Adrenal gland (tissue), 19 donors: ENCODE measurements at places on chromosomes 16 and 17.

GRCh38 chr16:22425036-22425801, 50.8 kb upstream of the CDR2 start:
- DNase-seq: peak; percentile 77
- H3K4me3 ChIP-seq: no peak overlapping the region
- H3K36me3 ChIP-seq: peaks cover 16% of the 10 kb centered on the region

DNA sequence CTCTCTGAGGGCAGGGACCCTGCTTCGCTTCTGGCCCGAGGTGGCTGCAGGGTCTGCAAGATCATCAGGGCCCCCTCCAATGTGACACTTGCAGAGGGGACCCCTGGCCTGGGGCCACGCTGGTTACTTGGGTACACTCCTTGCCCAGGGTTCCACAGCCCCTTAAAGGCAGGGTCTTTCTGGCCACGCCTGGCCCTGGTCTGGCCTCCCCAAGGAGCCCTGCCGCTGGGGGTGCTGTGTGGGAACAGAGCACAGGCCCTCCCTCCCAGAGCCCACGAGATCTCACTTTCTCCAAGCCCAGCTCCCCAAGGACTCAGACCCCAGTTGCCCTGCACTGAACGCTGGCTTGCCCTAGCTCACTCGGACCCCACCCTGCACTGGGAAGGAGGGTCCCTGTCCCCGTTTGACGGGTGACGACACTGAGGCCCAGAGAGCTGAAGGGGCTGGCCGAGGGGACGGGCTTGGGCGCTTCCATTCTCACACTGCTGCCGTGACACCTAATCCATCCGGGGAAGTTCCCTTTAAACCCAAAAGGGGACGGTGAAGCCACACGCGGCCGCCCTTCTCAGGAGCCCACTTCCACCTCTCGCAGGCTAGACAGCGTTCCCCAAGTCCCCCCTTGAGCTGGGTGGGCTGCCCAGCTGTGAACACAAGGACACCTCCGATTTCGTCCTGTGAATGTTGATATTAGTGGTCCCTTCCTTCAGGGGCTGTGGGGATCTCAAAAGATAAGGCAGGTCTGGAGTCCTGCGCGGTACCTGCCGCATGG, 26.9 kb upstream of the OSGIN1 start:
- H3K36me3 ChIP-seq: no peaks in the 10 kb centered on the region
- H3K4me3 ChIP-seq: no peak overlapping the region
- no peaks in the 10 kb centered on the region for H3K27me3 ChIP-seq
- no peak for DNase-seq
- H3K27ac ChIP-seq: no peak overlapping the region

GRCh38 chr17:61322325-61323002, 77.2 kb upstream of the TBX2 start:
- no peak for DNase-seq
- H3K4me3 ChIP-seq: no peak overlapping the region
- H3K4me1 ChIP-seq: peaks cover 17% of the 10 kb centered on the region
- no peak overlapping the region for H3K27ac ChIP-seq

DNA sequence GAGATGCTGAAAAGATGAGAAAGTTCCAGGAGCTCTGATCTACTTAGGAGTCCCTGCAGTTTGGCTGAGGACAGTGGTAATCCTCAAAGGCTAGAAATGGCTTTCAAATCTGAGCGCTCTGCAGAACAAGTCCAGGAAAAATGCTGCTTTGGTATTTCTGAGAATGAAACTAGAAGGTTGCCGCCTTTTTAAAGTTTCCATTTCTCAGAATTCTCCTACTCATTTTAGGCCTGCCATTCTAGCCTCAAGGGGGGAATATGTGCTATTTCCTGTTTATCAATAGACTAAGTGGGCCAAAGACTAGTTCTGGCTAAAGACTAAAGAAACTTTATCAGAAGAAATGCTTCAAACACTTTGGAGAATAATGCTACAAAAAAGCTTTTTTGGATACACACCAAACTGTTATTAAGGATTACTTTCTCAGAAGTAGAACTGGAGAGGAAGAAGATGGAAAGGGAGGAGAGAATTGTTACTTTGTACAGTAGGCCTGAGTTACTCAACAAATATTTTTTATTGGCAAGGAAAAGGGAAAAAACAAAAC, at the start of gene SLFN12L:
Gene SLFN12L, minus strand, starts transcription at position 78 of the 541 bp plus-strand sequence. CDS start 15,314 bp downstream, outside the sequence.
- H3K4me1 ChIP-seq: no peaks in the 10 kb centered on the region
- H3K27me3 ChIP-seq: no peaks in the 10 kb centered on the region
- no peak within 1 kb of the TSS for H3K4me3 ChIP-seq
- DNase-seq: no peak
- H3K36me3 ChIP-seq: no peaks in the 10 kb centered on the region

DNA sequence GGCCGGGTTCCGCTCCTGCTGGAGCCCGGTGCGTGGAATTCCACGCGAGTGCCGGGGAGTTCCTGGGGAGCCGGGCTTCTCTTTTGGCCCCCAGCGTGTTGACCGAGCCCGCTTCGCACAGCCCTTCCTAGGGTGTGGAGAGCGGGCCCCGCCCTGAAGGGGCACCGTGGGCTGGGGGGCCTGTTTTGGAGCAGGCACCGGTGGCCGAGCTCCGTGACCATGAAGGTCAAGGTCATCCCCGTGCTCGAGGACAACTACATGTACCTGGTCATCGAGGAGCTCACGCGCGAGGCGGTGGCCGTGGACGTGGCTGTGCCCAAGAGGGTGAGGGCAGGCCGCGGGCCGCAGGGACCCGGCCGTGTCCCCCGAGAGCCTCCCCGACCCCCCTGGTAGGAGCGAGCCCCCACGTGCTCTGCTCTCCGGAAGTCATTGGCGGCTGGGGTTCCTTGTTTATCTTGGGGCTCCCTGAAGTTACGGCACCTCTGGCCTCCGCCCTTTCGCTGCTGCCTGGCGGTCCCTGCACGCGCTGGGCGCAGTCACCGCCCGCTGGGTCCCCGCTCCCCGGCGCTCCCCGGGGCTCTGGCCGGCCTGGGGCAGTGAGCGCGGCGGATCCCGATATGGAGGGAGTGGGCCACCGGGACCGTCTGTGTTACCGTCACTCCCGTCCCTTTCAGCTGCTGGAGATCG, 528 bp downstream of the HAGHL start:
- H3K4me1 ChIP-seq: peaks cover 19% of the 10 kb centered on the region
- no peaks in the 10 kb centered on the region for H3K27me3 ChIP-seq
- H3K36me3 ChIP-seq: peaks cover 10% of the 10 kb centered on the region
- no peak overlapping the region for H3K27ac ChIP-seq
- no peak overlapping the region for H3K4me3 ChIP-seq
- peak; percentile 38 for DNase-seq

DNA sequence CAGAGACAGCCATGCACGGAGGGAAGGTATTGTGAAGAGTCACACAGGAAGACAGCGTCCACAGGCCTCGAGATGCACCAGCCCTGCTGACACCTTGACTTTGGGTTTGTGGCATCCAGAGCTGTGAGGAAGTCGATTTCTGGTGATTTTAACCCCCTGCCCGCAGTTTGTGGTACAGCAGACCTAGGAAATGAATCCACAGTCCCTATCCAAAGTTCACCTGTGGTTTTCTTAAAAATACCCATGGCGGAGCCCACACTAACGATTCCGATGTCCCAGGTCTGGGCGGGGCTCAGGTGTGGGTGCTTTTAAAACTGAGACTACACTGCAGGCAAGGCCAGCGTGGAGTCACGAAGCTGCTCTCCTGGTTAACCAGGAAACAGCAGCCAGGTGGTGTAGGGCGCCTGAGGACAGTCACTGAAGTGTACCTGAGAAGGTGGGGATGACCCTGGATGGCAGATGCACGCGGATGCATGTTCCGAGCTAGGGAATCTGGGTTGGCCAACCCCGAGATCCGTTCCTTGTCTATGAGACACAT, 14.4 kb upstream of the MEAK7 start:
- no peaks in the 10 kb centered on the region for H3K36me3 ChIP-seq
- H3K27ac ChIP-seq: no peak overlapping the region
- H3K4me3 ChIP-seq: no peak overlapping the region

DNA sequence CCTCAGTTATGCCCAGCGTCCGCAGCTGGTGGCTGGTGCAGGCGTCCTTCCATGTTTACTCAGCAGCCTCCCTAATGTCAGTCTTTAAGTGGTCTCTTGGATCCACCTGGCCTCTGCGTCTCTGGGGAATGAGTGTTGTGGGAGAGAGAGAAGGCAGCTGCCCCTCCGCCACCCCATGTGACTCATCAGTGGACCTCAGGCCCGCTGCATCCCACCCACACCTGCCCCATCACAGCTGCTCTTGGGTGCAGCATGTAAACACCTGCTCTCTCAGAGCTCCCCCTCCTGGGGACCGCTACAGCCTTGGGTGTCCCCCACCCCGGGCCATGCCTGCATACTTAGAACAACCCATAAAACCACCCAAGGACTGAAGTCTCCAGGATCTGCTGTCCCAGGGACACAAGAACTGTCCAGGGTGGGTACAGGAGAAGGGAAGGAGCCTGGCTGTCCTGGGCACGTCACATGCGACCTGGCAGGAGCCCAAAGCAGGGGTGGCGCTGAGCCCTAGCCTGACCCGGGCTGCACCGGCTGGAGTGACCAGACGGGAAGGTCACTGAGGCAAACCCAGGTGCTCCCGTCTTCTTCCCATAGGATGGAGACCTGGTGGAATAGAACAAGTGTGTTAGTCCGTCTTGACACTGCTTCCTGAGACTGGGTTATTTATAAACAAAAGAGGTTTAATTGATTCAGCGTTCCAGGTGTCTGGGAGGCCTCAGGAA, 4.2 kb downstream of the C16orf90 start:
- DNase-seq: peak; percentile 56
- H3K27ac ChIP-seq: no peak overlapping the region
- H3K27me3 ChIP-seq: no peaks in the 10 kb centered on the region

DNA sequence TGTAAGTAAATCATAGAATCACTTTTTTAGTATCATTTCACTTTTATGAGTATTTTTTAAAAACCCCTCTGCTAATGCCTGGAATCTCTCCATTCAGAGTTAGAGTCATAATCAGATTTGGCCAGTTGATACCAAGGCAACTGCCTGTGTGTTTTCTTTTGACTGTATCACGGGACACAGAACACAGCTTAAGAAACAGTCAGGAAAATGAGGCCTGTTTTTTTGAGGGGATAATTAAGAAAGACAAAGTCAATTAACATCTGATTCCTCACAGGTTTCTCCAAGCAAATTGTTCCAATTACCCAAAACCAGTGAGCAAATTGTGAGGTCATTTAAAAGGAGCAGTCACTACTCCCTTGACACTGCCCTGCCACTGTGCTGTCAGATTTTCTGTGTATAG, 944.5 kb upstream of the SOX9 start:
- H3K36me3 ChIP-seq: no peaks in the 10 kb centered on the region
- H3K4me3 ChIP-seq: no peak overlapping the region
- no peak overlapping the region for H3K27ac ChIP-seq
- no peaks in the 10 kb centered on the region for H3K27me3 ChIP-seq
- DNase-seq: no peak

DNA sequence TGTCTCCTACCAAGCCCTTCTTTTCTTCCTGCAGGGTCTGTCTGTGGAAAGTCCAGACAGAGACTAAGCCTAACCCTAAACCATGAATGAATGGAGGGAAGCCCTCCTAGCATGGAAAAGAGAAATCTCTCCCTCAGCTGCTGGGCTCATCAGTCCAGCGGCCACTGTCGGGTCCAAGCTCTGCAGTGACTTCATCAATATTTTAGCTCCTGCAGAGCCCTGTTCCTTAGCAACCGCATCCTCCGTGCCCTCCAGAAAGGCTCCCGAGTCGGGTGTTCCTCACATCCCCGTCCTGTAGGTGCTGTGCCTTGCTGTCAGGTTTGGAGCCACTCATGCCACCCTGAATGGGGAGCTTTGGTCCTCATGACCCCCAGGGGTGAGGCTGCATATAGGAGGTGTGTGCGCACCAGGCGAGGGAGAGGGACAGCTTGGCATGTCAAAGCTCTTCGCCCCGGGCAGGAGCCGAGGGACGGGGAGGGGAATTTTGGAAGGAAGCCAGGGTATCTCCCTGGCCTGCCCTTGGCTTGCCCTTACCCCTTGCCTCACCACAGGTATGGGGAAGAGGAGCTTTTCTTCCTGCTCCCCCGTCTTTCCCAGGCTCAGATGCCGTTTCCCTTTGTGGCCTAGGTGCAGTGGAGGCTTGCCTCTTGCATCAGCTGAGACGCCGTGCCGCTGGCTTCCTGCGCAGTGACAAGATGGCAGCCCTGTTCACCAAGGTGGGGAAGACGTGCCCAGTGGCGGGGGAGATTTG, 23.9 kb downstream of the SGSM2 start:
- no peak overlapping the region for H3K27ac ChIP-seq
- no peak overlapping the region for H3K4me3 ChIP-seq
- no peak for DNase-seq
- H3K36me3 ChIP-seq: no peaks in the 10 kb centered on the region

GRCh38 chr17:73232587-73233373, 28.9 kb downstream of the CPSF4L start:
- peak overlapping the region; percentile 95 for H3K4me3 ChIP-seq
- no peaks in the 10 kb centered on the region for H3K27me3 ChIP-seq
- DNase-seq: peak; percentile 42
- H3K27ac ChIP-seq: peak overlapping the region; percentile 46
- H3K4me1 ChIP-seq: peaks cover 15% of the 10 kb centered on the region

DNA sequence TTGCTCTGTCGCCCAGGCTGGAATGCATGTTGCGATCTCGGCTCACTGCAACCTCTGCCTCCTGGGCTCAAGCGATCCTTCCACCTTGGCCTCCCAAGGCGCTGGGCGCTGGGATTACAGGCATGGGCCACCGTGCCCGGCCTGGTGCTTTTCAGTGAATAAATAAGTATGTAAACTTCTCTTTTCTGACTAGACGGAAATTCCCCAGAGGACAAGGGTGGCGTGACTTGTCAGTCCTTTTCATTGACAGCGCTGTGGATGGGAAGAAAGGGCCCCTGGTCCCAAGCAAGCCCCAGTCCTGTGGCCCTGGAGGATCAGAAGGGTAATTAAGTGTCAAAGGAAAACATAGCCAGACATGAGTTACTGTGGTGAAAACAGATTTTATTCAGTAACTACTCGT, 9.6 kb upstream of the SPN start:
- H3K4me3 ChIP-seq: no peak overlapping the region
- no peaks in the 10 kb centered on the region for H3K36me3 ChIP-seq
- H3K4me1 ChIP-seq: no peaks in the 10 kb centered on the region
- H3K27ac ChIP-seq: no peak overlapping the region

DNA sequence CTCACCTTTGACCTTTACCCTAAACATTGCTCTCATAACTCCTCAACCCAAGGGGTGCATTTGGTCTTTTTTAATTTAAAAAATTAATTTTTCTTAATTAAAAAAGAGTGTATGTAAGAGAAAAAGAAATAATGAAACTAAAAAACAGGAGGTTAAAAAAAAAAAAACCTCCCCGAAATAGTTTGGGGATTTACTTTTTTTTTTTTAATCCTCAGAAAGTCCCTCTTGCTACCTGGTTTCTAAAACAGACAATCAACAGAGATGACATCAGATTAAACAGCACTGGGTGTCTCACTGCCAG, 301.3 kb downstream of the SOX9 start:
- H3K36me3 ChIP-seq: no peaks in the 10 kb centered on the region
- H3K27ac ChIP-seq: no peak overlapping the region
- no peak for DNase-seq
- H3K4me3 ChIP-seq: no peak overlapping the region
- H3K27me3 ChIP-seq: no peaks in the 10 kb centered on the region

- H3K4me1 ChIP-seq: peaks cover 80% of the 10 kb centered on the region
- H3K4me3 ChIP-seq: no peak overlapping the region
- H3K27ac ChIP-seq: peak overlapping the region; percentile 88
- no peaks in the 10 kb centered on the region for H3K36me3 ChIP-seq
- peak; percentile 92 for DNase-seq
Measured at GRCh38 chr17:82242977-82243647, 14.3 kb downstream of the SLC16A3 start.
